Activated CD4-positive, alpha-beta T cell treated with anti-CD3 and anti-CD28 coated beads for 48 hours (primary cell): ENCODE measurements at places on chromosomes 16 and 17.

- no peak for DNase-seq
These were observed 47.8 kb upstream of the BCO1 start for GRCh38 chr16:81190667-81191066.

DNA sequence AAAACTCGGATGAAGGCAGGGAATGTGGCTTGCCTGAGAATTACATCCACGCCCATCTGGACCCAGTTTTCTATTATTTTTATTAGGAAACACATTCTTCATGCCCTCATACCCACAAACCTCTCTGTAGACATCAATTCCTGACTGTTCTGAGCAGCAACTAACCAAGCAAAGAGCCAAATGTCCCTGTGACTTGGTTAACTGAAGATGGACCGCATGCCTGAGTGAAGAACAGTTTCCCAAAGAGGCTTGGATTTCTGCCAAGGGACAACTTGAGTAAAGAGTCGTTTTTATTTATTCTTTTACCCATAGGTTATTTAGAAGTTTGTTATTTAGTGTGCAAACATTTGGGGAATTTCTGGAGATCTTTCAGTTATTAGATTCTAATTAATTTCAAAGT, 259.8 kb downstream of the GRIN2A start:
- DNase-seq: no peak

GRCh38 chr17:40794466-40794865, 5.3 kb downstream of the KRT28 start:
- DNase-seq: no peak

DNA sequence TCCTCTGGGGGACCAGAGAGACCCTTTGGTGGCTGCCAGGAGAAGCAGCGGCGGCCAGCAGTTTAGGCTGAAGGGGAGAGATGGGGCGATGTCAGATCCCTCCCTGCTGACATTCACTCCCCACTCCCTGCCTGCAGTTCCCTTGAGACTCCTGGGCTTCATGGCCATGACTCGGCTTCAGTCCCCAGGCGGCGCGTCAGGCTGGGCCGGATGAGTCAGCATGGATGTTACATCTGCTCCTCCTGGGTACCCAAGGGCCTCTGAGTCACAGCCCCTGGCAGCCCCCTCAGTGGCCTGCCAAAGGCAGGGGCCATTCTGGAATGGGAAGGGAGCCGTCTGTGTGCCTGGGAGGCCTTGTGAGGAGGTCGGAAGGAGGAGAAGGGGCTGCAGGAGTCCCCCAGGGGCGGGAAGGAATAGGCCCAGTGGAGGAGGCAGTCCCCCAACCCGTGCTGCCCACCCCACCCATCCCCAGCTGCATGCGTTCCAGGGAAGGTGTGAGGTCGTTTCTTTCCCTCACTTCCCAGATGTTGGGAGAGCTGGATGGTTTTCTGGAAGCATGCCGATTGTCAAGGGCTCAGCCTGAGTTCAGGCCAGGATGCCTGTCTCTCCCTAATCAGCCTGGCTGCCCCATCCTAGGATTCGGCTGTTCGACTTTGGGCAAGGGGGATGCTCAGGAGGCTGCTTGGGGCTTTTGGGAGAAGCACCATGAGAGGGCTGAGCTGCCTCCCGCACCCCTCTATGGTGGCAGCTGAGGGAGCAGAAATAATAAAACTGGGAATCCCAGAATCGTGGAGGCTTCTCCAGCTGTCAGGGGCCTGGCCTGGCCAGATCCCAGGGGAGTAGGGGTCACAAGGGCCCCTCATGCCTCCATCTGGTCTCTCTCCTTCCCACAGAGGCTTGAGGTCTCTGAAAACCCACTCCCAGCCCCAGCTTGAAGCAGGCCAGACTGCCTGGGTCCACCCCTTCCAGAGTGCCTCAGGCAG, 9.7 kb downstream of the RHBDL3 start:
- peak; percentile 45 for DNase-seq

DNA sequence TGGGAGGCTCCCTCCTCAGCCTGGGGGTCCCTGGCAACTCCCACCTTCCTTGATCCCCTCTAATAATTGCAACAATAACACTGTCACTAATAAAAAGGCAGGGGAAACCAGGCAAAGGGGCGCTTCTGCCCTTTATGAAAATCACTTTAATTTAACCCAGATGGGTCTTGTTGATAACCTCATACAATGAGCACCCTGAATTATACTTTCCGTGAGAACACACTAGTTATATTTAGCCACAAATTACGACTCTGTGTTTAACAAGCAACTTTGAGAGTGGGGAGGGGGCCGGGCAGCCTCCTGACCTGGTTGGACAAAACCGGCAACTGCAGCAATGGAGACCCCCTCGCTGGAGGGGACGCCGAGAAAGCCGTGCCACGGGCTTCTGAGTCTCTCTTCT, 5.7 kb upstream of the BAHCC1 start:
- DNase-seq: no peak

- DNase-seq: no peak
These were observed 1340.3 kb upstream of the GOT2 start for GRCh38 chr16:60074378-60074777.

DNA sequence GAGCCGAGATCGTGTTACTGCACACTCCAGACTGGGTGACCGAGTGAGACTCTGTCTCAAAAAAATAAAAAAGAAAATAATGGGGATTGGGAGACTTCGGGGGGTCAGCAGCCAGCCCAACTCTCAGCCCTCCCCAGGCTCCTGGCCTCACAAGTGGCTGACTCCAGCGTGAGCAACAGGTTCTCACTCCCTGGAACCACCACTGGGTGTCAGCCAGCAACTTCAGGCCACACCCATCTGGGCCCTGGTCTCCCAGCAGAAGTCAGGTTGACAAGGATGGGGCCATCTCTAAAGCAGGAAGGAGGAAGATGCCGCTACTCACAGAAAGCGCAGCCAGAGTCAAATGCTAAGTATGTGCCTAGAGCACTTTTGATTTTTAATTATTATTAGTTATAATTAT, 139.4 kb downstream of the C16orf78 start:
- DNase-seq: peak; percentile 21

DNA sequence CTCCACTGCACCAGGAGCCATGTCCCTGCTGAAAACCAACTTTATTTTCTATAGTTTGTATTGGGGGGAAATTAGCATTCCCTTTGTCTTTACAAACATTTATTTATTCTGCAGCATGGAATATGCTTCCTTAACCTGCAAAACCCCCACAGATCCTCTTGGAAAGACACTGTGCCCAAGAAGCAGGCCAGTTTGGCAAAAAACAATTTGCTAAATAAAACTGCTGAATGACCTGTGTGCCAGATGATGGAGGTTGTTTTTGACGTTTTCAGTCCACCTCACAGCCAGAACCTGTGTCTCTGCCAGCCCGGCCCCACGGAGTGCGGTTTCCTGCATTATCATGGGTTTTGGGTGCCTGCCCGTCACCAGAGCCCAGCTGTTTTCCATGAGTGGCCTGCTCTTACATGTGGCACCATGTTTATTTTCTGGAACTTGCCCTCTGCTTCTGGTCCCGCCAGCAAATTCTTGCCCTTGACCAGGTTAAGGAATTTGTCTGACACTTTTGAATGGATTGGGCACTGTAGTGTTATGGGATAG, 26.4 kb downstream of the ORC6 start:
- DNase-seq: no peak

GRCh38 chr16:52191531-52192134, 355.3 kb downstream of the TOX3 start:
- DNase-seq: peak; percentile 64
